HL-60 (cell line): ENCODE measurements at places on chromosomes 12 and 14.

DNA sequence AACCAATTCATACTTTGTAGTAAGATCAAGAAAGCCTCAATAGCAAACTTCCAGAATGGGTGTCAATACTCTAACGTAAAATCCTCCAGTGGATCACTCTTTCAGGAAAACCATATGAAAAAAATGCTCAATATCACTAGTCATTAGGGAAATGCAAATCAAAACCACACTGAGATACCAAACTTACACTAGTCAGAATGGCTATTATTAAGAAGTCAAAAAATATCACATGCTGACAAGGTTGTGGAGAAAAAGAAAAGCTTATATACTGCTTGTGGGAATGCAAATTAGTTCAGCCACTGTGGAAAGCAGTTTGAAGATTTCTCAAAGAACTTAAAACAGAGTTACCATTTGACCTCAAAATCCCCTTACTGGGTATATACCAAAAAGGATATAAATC lies 49.5 kb upstream of the ATXN7L3B start:
- DNase-seq, result no peak

GRCh38 chr12:65867394-65867793 lies 43.1 kb downstream of the HMGA2 start:
- DNase-seq, result no peak

GRCh38 chr12:74538491-74539258 lies 1.0 kb downstream of the ATXN7L3B start:
- peak; percentile 2 for DNase-seq

- DNase-seq, result no peak
Observed at GRCh38 chr12:97274386-97274785, 188.2 kb upstream of the RMST start.

DNA sequence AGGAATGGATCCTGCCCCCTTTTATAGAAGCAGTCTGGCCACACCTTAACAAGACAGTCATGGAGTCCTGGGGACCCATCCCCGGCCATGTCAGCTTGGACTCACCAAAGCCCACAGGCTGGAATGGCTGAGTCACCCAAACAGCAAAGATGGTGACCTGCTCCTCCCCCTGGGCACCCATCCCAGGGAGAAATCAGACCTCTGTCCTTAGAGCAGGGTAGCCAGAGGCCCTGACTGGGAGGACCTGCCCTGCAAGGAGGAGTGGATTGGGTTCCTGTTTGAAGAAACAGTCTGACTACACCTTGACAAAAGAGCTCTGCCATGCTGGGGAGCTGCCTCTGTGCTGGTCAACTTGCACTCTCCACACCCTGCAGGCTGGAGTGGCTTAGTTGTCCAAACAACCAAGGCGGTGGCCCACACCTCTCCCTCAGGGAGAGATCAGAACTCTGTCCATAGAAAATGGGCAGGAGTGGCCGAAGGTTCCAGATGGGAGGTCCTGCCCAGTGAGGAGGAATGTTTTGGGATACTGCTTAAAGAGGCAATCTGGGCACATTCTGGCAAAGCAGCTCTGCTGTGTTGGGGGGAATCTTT lies 16.6 kb downstream of the MGP start:
- no peak for DNase-seq

GRCh38 chr12:4518106-4518728 lies 20.5 kb upstream of the RAD51AP1 start:
- no peak for DNase-seq

DNA sequence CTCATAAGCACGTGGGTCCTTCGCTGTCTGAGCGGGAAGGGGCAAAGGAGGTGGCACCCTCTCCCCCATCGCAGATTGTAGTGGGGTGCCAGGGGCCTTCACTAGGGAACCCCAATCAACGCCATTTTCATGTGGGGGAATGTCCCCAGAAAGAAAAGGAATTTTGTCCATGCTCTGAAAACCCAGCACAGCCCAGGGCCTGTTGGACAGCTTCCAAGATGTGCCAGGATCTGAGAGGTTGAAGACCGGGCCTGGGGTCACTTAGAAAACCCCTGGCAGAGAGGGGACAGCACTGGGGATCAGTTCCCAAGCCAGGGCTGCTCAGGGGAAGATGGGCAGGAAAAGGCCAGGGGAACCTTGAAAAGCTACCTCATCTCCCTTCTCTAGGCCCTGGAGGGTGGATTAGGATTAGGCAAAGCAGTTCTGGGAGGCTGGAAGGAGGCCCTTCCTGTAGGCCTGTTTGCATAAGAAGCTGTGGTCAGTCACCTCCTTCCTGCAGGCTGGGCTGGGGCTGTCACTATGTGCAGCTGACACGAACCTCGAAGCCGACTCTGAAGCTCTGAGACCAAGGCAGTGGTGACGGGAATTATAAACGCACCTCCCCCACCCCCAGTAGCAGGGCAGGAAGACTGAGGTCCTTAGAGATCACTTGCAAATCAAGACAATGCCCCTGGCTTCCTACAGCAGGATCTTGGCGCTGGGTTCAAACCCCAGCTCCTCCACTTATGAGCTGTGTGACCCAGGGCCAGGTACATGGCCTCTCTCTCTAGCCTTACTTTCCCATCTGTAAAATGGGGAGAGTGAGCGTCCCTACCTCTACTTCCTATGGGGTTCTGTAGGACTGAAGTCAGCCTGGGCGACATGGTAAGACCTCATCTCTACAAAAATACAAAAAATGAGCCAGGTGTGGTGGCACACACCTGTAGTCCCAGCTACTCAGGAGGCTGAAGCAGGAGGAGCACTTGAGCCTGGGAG lies 29.0 kb downstream of the TESC start:
- peak; percentile 98 for DNase-seq

DNA sequence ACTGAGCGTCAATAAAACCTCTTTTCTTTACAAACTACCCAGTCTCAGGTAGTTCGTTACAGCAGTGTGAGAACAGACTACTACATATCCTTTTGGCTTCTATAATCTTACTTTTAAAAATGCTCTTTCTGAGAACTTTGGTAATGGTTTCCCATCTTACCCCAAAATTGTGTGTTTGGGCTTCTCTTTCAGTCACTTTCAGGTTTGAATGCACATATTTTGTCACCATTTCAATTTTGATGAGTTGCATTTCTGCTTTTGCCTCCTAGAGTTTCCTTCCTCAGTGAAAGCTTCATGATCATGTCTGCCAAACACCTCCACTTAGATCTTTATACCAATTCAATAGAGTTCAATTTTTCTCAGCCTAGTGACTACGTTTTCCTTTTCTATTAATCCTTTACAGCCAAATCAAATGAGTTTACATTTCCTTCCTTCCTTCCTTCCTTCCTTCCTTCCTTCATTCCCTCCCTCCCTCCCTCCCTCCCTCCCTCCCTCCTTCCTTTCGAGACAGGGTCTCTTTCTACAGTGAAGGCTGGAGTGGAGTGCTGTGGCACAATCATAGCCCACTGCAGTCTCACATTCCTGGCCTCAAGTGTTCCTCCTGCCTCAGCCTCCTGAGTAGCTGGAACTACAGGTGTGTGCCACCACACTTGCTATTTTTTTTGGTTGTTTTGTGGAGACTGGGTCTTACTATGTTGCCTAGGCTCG lies 124.9 kb downstream of the BCAT1 start:
- DNase-seq, result no peak
